ENCODE measurements at places on chromosomes 4 and X.

DNA sequence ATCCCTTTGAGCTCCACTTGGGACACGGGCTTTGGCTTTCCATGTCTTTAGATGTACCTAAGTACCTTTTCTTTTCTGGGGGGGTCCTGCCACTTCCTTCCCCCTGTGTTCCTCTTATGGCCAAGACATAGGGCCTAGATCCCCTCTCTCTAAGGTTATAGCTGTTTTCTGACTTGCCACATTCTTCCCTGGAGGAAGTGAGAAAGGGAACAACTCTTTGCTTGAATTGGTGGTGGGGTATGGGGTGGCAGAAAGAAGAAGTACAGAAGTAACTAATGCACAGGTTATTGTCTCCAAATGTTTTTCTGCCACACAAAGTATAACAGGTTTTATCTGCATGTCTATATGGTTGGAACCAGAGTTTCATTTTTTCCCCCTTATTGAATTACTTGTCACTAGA is 29.7 kb upstream of the DIPK2B start:
- no peak for DNase-seq

DNA sequence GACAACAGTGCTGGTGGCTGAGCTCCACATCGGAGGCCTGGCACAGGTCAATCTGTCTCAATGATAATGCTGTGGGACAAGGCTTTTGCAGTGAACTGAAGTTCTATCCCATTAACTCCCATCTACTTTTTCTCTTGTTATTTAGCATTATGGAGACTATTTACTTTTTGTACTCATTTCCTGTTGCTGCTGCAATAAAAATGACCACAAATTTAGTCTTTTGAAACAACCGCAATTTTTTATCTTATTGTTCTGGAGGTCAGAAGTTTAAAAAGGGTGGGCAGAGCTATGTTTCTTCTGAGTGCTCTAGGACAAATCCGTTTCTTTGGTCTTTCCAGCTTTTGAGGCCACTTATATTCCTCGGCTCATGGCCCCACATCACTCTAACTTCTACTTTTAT is 111.0 kb upstream of the PITX2 start:
- no peak for DNase-seq

DNA sequence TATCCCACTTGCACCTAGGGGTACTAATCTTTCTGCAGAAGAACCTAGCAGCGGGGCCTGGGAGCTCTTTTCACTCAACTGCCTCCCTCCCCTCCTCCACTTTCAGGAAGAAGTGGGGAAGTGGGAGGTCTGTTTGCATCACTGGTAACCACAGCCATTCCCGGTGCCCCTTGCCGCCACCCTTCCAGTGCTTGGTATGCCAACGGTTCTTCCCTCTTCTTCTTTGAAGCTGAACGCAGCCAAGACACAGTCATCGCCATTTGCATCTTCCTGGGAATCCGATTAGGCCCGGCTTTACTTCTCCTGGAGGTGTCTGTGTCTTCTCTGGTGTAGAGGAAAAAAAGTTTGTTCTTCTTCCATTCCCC is 47.2 kb upstream of the RBPJ start:
- peak; percentile 64 for DNase-seq

DNA sequence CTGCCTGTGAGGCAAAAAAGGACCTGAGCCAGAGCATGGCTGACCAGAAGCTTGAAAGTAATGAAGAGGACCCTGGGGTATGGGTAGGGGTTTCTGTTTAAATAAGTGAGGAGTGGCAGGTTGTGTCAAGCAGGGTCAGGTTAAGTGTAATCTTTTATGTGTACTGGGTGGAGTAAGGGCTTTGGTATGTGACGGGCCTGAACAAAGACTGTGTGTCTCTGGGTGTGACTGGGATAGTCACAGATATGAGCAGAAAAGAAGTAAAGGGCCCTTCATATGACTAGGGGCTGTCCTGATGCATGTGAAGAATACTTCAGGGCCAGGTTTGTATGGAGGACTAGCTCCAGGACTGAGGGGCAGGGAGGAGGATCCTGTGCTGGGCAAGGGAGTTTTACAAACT is 82.4 kb downstream of the ITIH6 start:
- DNase-seq: no peak

- no peak for DNase-seq
Observed at GRCh38 chr4:11843340-11843739, 414.6 kb upstream of the HS3ST1 start.

GRCh38 chr4:39469429-39470077 is 10.7 kb downstream of the LIAS start:
- no peak for DNase-seq

- DNase-seq: no peak
Observed at GRCh38 chrX:139823806-139824205, 109.0 kb downstream of the ATP11C start.
